ENCODE measurements at places on chromosomes 5 and 9.

- DNase-seq = no peak
Observed at GRCh38 chr5:127909821-127910220, 173.7 kb upstream of the SLC12A2 start.

GRCh38 chr5:98103807-98104206 lies 669.7 kb upstream of the RGMB start:
- DNase-seq = no peak

DNA sequence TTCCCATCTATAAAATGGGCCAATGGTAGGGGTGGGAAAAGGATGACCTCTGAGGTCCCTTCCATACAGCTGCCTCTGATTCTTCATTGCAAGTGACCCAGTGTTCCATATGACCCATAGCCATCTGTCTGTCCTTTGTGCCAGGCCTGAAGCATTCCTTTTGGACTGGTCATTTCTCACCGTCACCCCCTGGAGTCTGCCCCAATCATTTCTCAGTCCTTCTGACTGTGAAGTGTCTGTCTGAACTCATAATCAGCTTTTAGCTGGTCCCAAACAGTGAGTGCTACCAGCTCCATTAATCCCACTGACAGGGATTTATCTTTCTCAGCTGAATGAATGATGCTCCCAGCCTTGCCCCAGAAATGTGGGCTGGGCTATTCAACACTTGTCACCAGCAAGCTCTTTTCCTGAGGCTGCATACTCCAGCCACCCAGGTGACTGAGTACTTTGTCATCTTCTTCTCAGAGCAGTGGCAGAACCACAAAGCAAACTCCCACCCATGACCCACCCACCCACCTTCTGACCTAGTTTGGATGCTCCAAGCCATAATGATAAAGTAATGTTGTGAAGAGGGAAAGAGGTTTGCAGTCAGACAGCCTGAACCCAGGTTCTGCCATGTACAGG lies 37.4 kb downstream of the KCNIP1 start:
- DNase-seq = no peak

GRCh38 chr9:7103367-7103766 lies 345.6 kb downstream of the KDM4C start:
- no peak for DNase-seq

DNA sequence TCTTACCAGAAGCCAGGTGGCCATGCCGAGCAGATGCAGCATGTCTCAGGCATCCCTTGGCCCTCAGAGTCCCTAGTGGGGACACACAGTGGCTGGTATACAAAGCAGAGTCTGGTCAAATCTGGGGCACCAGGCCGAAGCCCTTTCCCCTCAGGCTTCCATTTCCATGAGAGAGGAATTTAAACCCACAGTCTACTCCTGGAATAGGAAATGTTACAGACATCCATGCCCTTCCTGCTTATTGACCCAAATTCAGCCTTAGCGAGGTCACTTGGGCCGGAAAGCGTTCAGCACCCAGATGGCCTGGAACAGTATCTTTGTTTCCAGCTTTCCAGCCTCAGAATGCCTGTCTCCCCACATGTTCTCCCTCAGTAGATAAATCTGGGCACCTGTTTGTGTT lies 131.7 kb downstream of the PIP5K1B start:
- DNase-seq = no peak

DNA sequence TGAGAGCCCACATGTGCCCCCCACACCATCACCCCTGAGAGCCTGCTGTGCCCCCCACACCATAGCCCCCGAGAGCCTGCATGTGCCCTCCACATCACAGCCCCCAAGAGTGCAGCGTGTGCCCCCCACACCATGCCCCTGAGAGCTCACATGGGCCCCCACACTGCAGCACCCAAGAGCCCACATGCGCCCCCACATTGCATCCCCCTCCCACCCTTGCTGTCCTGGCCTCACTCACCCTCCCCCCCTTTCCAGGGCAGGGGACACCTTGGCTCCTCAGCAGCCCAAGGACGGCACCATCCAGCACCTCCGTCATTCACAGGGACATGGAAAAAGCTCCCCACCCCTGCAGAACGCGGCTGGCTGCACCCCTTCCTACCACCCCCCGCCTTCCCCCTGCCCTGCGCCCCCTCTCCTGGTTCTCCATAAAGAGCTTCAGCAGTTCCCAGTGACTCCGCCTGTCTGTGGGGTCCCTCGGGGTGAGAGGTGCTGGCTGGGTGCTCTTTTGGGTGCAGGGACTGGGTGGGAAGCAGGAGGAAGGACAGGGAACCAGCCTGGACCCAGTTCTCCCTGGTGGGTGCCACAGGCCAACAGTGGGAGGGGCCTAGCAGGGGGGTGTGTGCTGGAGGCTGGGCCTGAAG lies 5.0 kb downstream of the LCN1 start:
- no peak for DNase-seq

GRCh38 chr5:124370601-124371000 lies 375.8 kb downstream of the ZNF608 start:
- DNase-seq = no peak

- no peak for DNase-seq
Observed at GRCh38 chr5:180202939-180203573, 6.0 kb downstream of the RASGEF1C start.

DNA sequence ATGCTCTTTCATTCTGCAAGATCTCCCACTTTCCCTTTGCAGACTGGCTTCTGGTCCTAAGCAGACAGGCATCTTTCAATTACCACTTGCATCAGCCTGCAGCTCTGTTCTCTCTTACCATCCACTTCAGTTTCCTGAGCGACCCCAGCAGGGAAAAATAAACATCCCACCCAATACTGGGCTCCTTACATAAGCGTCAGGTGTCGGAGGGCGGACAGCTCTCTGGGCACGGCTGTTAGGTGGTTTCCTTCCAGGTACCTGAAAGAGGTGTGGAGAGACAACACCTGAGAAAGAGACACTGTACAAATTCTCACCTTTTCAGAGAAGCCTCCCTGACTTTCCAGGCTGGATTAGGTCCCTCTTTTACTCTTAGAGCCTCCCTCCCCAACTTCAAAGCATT lies 145.1 kb upstream of the PANK3 start:
- no peak for DNase-seq

DNA sequence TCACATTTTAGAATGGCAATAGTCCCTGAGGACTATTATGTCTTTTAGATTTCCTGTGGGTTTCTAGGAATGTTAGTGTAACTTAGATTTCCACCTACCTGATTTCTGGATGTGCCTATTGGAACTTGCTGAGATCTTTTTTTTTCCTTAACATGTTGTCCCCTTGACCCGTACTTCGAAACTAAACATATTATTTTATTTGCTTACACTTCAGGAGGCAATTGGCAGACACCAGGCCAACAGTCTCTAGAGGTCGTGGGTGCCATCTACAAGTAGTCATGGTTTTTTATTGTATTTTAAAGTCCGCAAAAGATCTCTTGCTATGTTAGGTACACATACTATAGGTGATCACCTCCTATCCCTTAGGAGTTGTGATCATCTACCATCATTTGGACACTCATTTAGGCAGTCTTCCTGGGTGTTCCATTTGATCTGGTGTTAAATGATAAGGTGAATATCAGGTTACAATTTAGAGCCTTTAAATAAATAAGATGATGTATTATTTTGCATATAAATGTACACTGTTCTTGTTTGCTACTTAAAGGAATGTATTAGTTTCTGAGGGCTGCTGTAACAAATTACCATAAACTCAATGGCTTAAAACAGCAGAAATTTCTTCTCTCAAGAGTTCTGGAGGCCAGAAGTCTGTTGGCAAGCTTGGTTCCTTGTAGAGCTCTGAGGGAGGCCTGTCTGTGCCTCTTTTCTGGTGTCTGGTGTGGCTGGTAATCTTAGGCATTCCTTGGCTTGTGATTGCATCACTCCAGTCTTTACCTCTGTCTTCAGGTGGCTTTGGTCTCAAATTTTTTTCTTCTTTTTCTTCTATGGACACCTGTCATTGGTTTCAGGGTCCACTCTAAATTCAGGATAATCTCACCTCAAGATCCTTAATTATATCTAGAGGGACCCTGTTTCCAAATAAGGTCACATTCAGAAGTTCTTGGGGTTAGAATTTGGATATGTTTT lies 64.8 kb downstream of the ZCCHC7 start:
- DNase-seq = no peak

GRCh38 chr9:20417373-20418080 lies 204.8 kb downstream of the MLLT3 start:
- DNase-seq = no peak

- peak; percentile 67 for DNase-seq
Observed at GRCh38 chr5:126777257-126777974, 480 bp downstream of the LMNB1 start.

DNA sequence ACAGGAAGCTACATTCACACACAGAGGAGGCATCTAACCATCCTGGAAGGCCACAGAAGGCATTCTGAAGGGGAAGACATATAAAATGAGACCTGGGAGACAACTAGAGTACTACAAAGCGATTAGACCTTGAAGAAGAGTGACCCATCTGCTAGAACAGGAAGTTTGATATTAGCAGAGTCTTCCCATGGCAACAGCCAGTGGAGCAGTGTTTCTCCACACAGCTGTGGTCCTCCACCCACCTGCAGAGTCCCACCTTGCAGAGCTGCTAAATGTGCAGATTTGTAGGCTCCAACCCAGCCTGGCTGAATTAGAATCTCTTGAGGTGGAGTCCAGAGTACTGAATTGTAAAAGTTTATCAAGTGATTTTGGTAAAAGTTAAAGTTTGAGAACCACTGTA lies 267.0 kb downstream of the CETN3 start:
- no peak for DNase-seq

DNA sequence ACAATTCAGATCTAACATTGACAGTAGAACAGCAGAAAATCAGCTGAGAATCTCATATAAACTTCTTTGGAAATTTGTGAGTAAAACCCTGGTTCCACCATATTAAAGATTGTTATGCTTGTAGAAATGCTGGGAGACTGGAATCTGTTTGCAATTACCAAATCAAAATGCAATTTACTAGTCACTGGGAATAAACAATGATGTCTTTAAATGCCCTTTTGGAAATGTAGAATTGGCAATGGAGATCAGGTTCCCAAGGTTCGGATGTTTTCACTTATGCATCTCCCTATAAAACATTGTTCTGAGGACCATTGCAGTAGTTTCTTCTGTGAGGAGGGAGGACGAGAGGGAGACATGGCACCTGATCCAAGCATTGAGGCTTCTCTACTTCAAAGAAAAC lies 384.4 kb downstream of the TMEM167A start:
- no peak for DNase-seq

DNA sequence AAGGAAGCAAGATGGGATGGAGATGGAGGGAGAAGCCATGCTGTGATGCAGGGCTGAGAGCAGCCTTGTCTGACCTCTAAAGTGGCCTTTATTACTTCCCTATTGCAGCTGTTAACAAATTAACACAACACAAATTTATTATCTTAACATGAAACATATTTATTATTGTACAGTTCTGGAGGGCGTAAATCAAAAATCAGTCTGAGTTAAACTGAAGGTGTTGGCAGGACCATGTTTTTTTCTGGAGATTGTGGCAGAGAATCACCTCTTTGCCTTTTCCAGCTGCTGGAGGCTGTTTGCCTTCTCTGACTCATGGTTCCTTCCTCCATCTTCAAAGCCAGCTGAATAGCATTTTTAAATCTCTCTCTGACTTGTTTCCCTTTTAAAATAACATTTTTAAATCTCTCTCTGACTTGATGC lies 7.2 kb upstream of the MCC start:
- DNase-seq = no peak

DNA sequence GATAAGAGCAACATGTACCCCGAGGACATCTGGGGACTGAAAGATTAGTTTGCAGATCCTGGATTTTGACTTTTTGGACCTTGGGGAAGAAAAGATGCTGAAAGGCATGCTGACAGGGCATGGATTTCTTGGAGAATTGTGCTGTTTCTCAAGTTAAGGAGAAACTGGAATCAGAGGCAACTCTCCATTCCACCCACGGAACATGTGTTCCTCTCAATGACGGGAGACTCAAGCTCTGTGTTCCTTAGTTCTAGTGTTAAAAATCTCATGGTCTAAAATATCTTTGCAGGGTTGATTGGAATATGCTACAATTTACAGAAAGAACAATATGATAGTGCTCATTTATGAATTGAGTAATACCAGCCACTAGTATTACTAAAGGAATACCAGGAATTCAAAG lies 34.4 kb upstream of the CDH12 start:
- no peak for DNase-seq

DNA sequence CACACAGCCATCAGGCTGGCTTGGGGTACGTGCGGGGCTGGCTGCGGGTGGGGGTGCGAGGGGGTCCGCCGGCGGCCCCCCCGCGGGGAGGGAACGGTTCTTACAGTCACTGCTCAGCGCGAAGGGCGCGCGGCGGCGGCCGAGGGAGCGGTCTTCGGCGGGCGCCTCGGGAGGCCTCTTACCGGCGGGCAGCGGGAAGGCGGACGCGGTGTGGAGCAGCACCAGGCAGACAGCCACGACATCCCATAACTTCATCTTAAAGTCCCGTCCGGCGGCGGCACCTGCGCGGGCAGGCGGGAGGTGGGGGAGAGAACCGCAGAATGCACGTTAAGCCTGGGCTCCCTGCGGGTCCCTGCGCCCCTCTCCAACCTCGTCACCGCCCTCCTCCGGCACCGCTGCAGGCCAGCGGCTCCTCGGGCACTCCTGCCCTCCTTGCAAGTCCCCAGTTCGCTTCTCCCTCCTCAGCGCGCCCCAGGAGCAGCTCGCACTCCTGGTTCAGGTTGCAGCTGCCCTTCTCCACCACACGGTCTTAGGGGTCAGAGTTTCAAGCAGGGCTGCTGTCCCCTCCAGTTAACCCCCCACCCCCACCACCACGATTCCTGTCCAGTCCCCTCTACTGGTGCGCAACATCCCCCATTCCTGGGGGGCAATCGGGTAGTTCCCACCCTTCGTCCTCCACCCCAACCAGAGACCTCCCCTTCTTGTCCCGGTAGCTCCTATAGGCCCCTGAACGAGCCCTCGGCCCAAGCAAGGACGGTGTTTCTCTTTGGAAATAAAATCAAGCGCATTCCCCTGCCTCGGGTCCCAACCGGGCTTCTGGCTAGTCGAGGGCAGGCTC lies 5.1 kb downstream of the GDNF start:
- no peak for DNase-seq

DNA sequence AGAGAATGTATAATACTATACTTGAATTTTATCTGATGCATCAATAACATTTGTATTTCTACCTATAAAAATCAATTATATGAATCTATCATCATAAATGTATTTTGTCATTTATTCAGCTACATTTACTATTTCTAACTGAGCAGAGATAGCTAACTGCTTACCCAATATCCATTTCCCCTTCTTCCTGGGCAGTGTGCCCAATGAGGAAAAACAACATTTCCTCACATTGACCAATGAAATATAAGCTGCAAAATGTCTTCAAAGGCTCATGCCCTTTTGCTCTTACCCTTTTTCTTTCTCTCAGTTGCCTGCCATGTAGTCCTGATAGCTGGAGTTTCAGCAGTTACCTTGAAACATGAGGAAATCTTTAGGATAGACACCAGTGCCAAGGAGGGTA lies 385.8 kb upstream of the PCSK5 start:
- no peak for DNase-seq

- no peak for DNase-seq
Observed at GRCh38 chr5:56760723-56761122, 54.6 kb upstream of the MAP3K1 start.

GRCh38 chr9:118521261-118521660 lies 817.1 kb downstream of the TLR4 start:
- no peak for DNase-seq

GRCh38 chr5:13994621-13995253 lies 50.2 kb upstream of the DNAH5 start:
- DNase-seq = no peak

Measured in activated naive CD4-positive, alpha-beta T cell treated with anti-CD3 and anti-CD28 coated beads, Interleukin-2, amount 10 ng/mL, durations not matched to agents 7 days and 5 days (primary cell).